ENCODE measurements at places on chromosomes 2 and 18. TPM values are rescaled to one million over a fixed set of nuclear protein-coding genes. Genes with fewer than 3 reads are reported as not detected.

Gene STARD7
- total RNA-seq = 103 TPM

DNA sequence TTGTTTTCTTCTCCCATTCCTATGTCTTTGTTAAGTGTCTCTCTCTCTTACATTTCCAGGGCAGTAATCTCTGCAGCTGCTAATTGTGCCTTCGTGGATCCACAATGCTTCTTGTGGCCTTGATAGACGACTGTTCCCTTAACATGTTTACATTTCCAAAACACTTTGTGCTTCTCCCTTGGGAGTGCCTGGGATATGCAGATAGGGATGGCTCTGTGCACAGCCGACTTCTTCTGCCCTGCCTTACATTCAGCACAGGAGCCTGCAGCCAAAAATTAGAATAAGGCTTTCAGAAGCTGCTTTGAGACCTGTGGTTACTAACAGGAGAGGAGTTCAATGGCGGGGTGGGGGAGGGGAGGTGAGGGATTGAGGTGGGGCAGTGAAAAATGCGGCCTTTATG, 328.9 kb downstream of the TDRD15 start:
- no peaks in the 10 kb centered on the region for H3K27me3 ChIP-seq
- no peak overlapping the region for H3K4me3 ChIP-seq
- H3K4me1 ChIP-seq = no peaks in the 10 kb centered on the region
- H3K36me3 ChIP-seq = no peaks in the 10 kb centered on the region
- no peak for DNase-seq

GRCh38 chr2:99285526-99285925, 15.5 kb downstream of the LYG1 start:
- H3K4me1 ChIP-seq = no peaks in the 10 kb centered on the region
- no peaks in the 10 kb centered on the region for H3K27me3 ChIP-seq
- H3K27ac ChIP-seq = no peak overlapping the region
- DNase-seq = no peak
- H3K36me3 ChIP-seq = no peaks in the 10 kb centered on the region

- no peaks in the 10 kb centered on the region for H3K4me1 ChIP-seq
- H3K27ac ChIP-seq = no peak overlapping the region
- no peak for DNase-seq
- no peak overlapping the region for H3K4me3 ChIP-seq
- H3K27me3 ChIP-seq = no peaks in the 10 kb centered on the region
- no peaks in the 10 kb centered on the region for H3K36me3 ChIP-seq
Measured at GRCh38 chr2:2332381-2332780, 1.3 kb upstream of the MYT1L start.

DNA sequence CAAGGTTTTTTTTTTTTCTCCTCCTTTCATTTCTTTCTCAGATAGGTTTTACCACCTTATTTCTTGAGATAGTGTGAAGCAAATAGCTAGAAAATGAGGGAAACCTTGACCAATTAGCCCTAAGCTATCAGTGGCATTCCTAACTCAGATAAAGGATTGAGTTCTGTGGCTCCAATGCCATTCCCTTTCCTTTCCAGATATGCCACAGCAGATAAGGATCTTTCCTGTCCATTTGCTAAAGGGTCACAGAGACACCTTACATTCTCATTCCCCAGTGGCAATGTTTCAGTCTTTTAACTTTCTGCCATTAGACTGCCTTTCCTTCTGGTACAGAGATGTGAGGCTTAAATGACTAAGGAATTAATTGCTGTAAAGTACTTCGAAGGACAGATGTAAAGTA, 81.7 kb downstream of the MGAT5 start:
- no peak overlapping the region for H3K27ac ChIP-seq
- DNase-seq = no peak
- H3K36me3 ChIP-seq = no peaks in the 10 kb centered on the region
- H3K27me3 ChIP-seq = no peaks in the 10 kb centered on the region
